ENCODE measurements at places on chromosomes 2 and 18.

- no peak for DNase-seq
Observed at GRCh38 chr2:164000176-164000575, 264.4 kb upstream of the FIGN start.

GRCh38 chr2:79833235-79833878 lies 320.5 kb downstream of the CTNNA2 start:
- no peak for DNase-seq

DNA sequence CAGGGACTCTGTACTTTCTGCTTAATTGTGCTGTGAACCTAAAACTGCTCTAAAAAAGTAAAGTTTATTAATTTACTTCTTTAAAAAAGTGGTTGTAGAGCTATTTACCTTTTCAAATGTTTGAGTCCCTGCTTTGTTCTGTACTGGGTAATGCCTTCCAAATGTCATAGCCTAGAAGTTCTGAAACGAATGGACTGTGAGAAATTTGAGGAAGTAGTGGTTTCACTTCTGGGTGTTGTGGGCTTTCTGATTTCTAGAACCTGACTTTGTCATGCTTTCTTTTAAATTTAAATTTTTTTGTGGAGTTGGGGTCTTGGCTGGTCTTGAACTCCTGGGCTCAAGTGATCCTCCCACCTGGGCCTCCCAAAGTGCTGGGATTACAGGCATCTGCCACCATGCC lies 44.6 kb downstream of the SMAD4 start:
- DNase-seq: no peak

GRCh38 chr18:61865466-61866175 lies 27.2 kb downstream of the RNF152 start:
- DNase-seq: no peak

GRCh38 chr2:237538001-237538720 lies 28.2 kb upstream of the PRLH start:
- no peak for DNase-seq

- no peak for DNase-seq
Observed at GRCh38 chr2:26756337-26756736, 7.7 kb upstream of the SLC35F6 start.

DNA sequence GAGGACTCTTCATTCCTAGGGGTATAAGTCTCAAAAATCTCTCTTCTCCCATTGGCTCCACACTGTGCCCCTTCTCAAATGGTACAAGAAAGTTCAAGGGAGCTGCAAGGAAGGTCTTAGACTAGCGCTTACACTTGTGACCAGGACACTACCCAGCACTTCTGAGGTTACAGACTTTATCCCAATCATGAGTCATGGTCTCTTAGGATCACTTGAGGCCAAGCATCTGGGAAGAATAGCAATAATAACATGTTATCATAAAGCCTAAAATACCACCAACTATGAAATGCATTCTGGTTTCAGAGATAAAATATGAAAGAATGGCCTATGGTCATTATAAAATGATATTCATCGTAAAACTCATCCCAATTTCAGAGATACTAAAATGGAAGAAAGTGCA lies 309.9 kb upstream of the PKDCC start:
- no peak for DNase-seq

Measured in RWPE2 (cell line).